ENCODE measurements at places on chromosomes 5 and 9.

DNA sequence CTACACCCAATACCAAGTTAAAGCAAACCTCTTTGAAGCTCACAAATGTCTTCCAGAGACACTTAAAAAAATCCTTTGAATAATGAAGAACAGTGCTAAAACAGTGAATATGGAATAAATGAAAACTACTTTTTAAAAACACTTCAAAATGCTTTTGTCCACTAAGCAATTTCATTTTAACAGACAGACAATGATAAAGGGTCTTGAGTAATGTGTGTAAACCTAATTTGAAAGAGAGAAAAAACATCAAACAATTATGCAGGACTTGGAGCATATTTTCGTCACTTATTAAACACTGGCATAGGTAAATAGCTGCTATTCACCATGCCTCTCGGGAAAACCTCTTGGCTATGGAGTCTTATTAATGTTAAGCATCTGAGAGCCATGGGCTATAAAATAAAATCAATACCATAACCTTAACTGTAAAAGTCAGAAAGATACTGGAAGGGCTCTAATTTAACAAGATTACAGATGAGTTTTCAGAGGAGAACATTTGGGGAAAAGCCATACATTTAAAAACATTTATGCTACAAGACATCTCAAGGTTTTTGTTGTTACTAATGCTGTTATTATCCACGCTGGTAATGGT lies 177.8 kb downstream of the NFIB start:
- DNase-seq = no peak

DNA sequence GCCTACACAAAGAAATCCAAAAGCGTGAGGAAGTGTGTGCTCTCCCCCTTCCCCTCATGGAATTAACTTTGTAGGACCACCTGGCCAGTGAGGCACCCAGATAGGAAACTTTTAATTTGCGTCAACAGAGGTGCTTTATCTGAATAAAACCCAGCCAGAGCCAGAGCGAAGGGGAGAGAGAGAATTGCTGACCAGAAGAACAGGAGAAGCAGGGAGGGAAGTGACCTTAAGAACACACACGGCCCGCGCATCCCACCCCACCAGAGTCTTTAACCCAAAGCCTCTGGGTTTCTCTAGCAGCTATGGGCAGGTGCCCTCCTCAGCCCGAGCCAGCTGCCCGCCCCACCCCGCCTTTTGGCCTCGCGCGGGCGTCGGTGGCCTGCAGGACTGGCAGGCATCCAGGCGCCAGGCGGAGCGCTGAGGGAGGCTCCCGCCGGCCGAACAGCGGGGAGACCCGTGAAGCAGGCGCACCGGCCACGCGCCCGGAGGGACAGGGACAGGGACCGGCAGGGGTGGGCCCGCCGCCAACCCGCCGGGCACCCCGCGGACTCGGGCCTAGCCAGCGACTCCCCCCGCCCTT lies 580 bp downstream of the ERAP1 start:
- peak; percentile 71 for DNase-seq

DNA sequence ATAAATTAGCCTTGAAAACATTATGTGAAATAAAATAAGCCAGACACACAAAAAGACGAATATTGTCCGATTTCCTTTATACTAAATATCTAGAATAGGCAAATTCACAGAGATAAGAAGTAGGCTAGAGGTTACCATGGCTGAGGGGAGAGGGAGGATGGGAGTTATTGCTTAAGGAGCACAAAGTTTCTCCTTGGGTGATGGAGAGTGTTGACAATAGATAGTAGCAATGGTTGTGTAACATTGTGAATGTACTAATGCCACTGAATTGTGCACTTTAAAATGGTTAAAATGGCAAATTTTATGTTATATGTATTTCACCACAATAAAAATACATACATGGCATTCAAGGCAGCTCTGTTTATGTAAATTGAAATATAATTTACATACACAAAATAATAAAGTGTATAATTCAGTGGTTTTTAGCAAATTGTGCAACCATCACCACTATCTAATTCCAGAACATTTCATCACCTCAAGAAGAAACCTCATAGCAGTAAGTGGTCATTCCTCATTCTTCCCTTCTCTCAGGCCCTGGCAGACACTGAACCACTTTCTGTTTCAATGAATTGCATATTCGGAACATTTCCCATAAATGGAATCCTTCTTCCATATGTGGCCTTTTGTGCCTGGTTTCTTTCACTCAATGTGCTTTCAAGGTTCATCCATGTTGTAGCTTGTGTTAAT lies 59.2 kb downstream of the NDST1 start:
- no peak for DNase-seq

- DNase-seq = peak; percentile 45
These were observed 150.5 kb downstream of the YTHDC2 start for GRCh38 chr5:113663879-113664541.

- DNase-seq = peak; percentile 64
These were observed 404 bp downstream of the MRNIP start for GRCh38 chr5:179858241-179858585.

DNA sequence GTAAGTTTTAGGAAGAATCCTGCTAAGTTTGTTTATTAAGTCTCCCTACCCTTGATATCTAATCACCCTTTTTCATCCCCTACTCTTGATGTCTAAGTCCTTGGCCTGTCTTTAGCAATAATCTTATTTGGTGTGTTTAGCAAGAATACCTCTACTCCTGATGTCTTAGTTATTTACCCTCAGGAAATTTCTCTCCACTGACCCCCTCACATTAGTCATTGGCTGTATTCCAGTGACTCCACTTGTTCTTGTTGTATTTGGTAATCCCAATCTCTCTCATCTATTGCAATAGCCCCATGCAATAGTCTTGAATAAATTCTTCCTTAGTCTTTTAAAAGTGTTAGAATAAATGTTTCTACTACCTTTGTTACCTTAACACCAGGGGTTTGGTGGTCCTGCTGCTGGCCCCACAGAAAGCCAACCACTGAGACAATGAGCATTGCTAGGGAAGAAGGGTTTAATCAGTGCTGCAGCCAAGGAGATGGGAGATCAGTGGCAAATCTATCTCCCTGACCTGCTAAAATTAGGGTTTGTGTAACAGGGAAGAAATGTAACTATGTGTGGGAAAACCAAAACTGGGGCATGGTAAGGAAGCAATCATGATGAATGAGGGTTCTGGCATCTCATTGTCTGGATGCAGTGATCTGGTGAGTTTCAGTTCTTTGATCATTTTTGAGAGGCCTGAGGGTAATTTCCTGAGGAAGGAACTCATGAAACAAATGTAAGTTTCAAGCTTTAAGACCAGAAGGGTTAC lies 236.4 kb upstream of the DAB2 start:
- DNase-seq = no peak

- DNase-seq = no peak
These were observed 44.2 kb downstream of the KIAA1958 start for GRCh38 chr9:112530751-112531205.

DNA sequence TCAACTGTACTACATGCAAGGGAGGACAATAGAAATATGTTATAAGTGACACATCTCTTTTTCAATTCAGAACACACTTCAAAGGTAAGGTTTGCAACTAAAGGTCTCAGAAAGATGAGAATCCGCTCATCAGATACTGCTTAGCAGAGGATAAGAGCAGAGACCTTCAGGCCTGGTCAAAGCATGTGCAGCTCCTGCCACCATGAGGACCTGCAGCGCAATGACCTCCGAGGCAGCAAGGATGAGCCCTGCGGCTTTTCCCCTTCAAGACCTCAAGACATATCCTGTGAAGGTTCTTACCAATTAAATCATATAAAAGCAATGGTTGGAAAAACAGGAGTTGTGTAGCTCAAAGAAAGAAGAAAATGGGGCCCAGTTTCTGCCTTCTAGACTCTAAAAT lies 135.8 kb downstream of the TRIM36 start:
- DNase-seq = peak; percentile 62

- DNase-seq = peak; percentile 34
These were observed 28.3 kb upstream of the TGFBR1 start for GRCh38 chr9:99076483-99077171.

- DNase-seq = no peak
These were observed 1072.4 kb upstream of the CDH6 start for GRCh38 chr5:30121043-30121442.

- peak; percentile 29 for DNase-seq
These were observed 39.3 kb upstream of the KIAA1958 start for GRCh38 chr9:112447283-112447761.
